ENCODE measurements at places on chromosomes 5 and 9.

- DNase-seq = peak; percentile 57
These were observed 2.0 kb upstream of the PFN3 start for GRCh38 chr5:177402271-177403043.

GRCh38 chr9:70392189-70392588 lies 22.3 kb downstream of the KLF9 start:
- DNase-seq = peak; percentile 65

DNA sequence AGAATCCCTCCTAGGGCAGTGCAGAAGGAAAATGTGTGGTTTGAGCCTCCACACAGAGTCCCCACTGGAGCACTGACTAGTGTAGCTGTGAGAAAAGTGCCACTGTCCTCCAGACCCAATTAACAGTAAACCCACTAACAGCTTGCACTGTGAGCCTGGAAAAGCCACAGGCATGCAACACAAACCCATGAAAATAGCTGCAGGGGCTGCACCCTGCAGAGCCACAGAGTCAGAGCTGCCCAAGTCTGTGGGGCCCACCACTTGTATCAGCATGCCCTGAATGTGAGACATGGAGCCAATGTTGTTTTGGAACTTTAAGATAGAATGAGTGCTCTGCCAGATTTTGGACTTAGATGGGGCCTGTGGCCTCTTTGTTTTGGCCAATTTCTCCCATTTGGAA lies 119.8 kb upstream of the CDH9 start:
- no peak for DNase-seq

DNA sequence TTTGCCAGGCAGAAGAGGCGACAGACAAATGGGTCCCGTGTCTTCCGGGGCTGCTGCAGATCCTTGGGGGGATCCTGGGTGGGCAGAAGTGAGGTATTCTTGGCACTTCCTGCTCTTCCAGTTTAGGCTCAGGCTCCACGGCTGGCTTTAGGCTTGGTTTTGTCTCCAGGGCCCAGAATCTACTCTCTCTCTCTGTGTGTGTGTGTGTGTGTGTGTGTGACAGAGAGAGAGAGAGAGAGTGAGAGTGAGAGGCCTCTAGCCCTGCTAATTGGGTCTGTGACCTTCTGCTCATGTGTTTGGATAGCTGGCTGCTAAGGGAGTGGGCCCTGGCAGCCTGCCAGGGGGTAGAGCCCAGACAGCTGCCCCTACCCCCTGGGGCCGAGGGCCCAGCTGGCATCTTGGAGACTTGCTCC lies 39.3 kb downstream of the CRB2 start:
- no peak for DNase-seq

DNA sequence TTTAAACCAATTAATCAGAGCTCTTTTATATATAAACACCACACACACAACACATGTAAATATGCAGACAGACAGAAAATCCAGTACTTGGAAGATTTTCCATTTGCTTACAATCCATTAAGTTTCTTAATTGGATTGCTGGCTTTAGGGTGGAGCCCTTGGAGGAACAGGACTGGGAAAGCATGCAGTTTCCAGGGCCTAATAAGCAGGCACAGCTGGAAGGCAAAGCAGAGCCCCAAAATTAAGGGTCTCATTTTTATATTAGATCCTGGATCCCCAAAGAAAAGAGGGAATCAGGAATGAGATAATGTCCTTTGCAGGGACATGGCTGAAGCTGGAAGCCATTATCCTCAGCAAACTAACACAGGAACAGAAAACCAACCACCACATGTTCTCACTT lies 13.1 kb upstream of the SMC2 start:
- DNase-seq = no peak

- no peak for DNase-seq
These were observed 138.7 kb upstream of the GRHPR start for GRCh38 chr9:37283730-37284325.

DNA sequence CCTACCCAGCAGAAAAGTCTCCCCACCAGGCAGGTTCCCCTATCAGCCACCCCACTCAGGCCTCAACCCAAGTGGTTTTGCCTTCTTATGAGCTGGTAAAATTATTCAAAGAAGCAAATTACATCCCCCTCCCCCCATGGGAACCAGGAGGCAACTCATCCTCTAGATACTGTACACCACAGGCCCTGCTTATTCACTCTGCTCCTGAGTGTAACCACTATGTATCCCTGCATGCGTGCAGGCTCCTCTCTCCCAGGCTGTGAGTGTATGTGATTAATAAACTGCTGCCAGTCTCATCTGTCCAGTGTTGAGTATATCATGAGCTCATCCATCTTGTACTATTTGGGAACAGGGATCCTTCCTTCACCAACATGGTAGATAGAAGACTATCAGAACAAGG lies 8.6 kb downstream of the KCTD16 start:
- no peak for DNase-seq

DNA sequence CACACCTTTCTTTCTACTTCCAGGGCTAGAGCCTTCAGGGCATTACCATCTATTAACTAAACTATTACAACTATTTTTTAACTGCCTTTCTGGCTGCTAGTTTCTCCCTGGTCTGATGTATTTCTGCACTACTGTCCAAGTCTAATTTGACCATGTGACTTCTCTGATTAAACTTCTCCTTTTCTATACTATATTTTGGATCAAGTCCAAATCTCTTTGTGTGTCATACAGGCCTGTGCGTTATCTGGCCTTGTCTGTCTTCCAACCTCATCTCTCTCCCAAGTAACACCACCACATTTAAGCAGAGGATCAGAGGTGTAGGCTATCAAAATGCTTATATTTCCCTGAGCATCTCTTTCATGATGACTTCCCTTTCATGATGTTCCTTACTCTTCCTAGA lies 47.2 kb upstream of the OR13F1 start:
- DNase-seq = no peak

- DNase-seq = no peak
These were observed 135.6 kb downstream of the BOD1 start for GRCh38 chr5:173480896-173481295.

- DNase-seq = no peak
These were observed 177.5 kb upstream of the PPP2R2B start for GRCh38 chr5:147055850-147056566.

- no peak for DNase-seq
These were observed 37.3 kb downstream of the KCTD16 start for GRCh38 chr5:144207875-144208444.

DNA sequence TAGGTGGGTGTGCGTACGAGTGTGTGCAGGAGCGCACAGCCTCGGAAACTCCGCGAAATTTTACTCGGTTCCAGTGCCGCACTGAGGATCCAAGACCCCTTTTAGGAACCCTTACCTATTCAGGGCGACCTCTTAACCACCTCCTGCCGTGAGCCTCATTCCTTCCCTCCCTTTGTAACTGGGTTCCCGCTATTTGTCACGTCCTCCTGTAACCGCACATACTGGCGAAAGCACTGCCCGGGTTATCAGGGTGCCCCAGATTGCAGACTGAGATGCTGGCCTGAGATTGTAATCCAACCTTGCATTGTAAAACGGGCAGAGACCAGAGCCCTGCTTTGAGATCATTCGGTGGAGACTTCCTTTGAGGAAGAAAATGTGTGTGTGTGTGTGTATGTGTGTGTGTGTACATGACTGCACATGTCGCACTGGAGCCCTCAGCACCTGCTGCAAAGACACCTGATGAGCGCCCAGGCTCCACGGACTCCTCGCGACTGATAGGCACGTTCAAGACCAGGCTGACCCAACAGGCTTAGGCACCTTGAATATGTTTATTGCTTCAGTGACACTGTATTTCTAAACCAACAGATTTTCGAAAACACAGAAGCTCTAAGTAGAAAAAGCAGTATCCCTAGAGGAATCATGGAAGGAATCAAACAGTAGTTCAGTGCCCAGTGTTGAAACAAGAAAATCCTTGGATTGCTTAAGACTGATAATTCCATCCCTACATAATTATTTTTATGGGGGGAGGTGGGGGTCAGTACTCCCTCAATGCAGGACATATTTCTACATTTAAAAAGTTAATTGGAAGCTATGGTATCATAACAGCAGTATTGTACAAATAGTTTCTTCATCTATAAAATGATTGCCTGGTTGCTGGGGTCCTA lies 86.5 kb upstream of the TNFAIP8 start:
- peak; percentile 54 for DNase-seq

DNA sequence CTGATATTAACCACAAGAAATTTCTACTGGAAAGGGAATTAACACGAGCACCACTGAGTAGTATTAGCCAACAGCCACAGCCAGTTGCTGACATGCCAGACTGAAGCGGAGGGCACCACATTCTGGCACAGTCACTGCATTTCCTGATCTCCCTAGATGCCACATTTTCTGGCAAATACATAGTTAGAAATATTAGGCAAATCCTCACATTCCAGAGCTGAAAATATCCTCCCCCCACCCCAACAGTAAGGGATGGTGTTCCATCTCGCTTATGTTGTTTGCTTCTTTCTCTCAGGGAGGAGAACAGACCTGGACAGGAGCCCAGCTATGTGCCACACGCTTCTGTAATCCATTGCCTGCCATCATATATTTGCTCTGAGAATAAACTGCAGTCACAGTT lies 32.8 kb upstream of the MCTP1 start:
- peak; percentile 88 for DNase-seq

DNA sequence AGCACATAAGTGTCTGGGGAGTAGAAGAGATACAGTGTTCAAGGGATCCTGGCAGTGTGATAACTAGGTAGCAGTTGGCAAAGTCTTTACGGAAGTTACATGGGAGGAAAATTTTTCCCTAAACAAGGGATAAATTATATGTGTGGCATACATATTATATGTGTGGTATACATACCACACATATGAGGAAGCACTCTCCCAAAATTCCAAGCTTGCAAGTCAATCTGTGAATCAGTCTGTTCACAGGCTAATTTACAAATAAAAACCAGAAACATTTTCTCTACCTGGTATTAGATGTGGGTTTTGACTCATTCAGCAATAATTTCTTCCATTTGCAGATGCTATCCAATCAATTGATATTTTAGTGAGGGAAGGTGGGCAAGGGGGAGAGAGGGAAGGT lies 110.0 kb downstream of the ISOC1 start:
- DNase-seq = no peak

DNA sequence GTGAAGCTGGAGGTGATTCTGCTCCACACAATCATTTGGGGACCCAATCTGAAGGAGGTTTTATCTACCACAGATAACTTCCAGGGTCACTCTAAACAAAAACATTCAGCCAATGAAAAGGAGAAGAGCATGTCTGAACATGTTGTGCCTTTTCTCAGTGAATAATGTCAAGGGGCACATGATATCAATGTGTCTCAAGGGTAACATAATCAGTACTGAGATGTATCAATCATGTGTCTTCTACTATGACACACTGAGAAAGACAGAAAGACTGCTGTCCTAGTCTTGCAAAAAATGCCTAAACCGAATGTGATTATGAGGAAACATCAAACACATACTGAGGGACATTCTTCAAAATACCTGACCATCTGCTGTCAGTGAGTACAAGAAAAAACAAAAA lies 25.4 kb upstream of the RASA1 start:
- no peak for DNase-seq

GRCh38 chr5:145678255-145678654 lies 156.9 kb downstream of the PRELID2 start:
- DNase-seq = no peak

DNA sequence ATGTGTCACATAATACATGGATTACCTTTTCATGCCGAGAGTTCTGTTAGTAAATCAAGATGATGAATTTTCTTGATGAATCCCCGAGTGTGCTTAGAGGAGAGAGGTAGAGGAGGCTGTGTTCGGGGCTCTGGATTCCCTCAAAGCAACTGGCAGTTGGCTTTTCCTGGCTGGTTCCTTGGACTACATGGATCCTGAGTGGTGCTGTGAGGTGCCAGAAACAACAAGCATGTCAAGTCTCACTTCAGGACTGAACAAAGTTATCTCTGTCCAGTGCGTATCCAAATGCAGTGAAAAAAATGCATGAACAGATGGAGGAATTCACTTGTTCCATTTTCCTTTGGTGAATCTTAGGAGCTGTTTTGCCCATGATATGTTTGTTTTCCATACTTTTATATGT lies 231.7 kb downstream of the FBXL7 start:
- no peak for DNase-seq

DNA sequence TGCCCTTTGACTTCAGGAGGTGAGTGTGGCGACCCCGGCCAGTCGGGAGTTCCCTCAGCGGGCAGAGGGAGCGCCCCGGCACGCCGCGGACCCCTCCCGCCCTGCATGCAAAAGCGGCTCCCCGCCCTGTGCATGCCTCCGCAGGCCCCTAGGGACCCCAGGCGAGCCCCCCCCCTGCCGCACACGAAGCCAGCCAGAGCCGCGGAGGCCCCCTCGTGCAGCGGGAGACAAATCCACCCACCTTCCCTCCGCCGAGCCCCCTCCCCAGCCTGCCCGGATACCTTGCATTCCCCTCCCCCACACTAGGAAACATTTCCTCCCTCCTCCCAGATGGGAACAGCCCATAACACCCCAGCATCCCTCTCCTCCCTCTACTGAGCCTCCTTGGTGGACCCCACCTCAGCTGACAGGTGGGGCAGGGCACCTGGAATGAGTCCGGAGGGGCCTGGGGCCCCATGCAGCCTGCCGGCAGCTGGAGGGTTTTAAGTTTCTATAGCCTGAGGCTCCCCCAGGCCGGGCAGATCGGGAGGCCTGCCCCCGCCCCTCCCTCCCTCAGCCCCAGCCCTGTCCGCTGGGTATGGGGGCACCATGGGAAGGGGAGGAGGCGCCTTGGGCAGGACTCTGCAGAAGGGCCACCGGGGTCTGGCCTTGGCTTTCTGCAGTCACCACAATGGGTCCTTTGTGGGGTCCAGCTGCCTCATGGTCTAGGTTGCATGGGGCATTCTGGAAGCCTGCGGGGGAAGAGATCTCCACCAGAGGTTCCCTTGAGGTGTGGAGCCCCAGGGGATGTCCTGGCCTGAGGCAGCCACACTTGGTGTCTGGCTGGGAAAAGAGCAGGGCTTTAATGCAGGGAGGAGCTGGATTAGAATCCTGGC lies 601 bp downstream of the ERGIC1 start:
- DNase-seq = no peak

GRCh38 chr9:6894135-6894534 lies 136.4 kb downstream of the KDM4C start:
- no peak for DNase-seq

DNA sequence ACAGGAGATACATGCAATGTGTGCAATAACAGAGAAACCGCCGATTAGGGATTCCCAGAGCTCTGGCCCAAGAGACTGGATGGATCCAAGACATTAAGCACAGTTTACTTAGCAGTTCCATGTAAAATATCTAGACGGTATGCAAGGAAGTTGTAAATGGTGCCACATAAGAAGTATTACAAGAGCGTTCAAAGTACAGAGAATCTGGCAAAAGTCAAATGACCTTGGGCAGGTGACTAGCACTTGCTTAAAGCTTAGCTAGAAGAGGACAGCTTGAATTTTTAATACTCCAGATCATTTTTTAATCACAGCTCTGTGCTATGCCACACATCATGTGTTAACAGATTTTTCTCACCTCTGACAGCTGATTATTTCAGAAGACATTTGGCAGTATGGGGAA lies 72.3 kb upstream of the TNPO1 start:
- no peak for DNase-seq

GRCh38 chr5:173205916-173206315 lies 29.1 kb downstream of the NKX2-5 start:
- no peak for DNase-seq

- DNase-seq = no peak
These were observed 36.0 kb upstream of the GOLPH3 start for GRCh38 chr5:32210151-32210550.
